ENCODE measurements at places on chromosomes 2 and 18.

- no peak for DNase-seq
Measured at GRCh38 chr2:98691303-98691702, 39.6 kb downstream of the MGAT4A start.

DNA sequence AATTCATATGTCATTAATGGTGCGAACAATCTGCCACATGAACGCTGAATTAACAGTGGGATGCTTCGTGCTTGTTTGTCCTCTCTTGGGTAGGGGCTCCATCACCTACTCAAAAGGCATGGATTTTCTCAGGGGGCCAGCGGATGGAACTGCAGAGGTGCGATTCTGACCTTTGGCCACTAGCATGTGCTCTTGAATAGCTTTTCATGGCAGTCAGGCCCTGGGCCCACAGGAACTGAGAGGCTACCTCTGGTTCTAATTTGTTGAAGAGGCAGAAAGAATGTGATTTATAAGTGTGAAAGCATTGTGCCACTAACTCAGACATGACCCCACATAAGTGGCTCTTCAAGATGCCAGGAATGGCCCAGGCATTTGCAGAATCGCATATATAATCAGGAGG, 283.2 kb downstream of the INSIG2 start:
- DNase-seq = no peak

DNA sequence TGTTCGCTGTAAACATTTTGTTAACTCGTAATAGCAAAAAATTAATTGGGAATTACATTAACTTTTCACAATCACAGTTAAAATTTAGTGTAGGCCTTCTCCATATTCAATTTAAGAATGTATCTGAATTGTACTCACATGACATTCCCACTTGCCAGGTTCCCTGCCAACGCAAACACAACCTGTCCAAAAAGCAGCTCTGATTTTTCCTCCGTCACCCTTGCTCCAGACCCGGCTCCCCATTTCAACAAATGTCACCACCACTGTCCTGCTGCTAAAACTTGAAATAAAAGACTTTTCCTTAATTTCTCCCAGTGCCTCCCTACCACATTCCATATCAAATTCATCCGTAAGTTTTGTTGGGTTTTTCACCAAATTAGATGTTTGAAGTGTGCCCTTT, 120.3 kb downstream of the PIEZO2 start:
- no peak for DNase-seq

DNA sequence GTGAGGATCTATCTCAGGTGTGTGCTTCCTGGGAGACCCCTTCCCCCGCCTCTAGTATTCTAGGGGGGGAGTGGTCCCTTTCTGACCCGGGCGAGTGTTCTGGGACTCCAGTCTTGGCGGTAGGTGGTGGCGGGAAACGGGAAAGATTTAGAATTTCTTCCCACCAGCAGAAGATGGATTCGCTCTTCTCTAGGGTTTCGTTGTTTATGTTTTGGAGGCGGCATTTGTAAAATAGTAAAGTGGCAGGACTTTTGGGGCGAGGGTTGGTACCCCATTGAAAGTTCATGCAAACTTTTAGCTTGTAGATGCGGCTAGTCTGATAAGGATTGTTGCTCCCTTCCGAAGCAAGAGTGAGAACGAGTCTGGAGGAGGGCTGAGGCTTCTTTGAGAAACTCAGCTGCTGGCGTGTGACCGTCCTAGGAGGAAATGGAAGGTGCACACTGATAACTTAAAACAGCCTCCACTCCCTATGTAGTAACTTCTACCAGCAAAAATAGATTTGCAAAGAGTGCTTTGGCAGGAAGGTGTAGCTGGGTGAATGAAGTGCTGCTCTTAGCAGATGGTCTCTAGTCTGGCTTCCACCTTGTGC, 412 bp downstream of the GPD2 start:
- DNase-seq = no peak

DNA sequence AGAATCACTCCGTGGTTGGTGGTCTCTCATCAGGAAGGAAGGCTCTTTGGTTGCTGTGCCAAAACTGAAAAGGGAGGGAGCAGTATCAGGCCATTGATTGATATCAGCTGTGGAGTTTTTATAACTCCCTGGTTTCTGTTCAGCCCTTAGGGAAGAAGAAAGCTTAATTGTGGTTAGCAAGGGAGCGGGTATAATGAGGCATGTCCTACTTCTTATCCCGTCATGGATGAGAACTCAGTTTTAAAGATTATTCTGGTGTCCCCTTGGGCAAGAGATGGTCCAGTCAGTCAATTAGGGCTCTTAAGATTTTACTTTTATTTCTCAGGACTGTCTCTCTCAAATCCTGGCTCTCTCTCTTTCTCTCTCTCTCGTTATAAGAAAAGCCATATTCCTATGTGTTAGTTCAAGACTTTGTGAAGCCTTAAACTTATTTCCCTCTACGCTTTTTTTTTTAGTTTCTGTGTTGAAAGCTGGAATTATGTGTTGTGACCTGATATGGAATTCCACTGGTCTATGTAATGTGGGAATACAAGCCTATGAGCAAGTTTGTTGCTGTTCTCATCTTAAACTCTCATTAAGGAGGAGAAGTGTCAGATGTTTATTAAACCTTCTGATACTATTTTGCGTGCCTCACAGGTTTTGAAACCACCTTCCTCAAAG, 514.0 kb upstream of the CDH2 start:
- no peak for DNase-seq

DNA sequence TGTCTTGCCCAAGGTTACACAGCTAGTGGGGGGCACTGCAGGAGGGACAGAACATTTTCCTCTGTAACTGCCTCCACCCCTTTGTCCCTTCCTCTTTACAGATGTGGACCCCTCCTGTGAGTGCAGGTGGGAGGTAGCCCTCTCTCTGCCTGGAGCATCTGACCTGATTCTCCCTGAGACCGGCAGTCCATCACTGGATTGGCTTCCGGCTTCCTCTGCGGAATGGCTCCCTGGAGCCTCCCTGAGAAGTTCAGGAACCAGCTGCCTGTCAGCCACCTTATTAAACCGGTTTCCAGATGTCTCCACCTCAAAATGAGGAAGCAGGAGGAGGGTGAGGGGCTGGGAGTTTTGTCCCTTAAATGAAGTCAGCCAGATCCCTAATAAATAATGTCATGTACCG, 67.3 kb upstream of the TNP1 start:
- no peak for DNase-seq

DNA sequence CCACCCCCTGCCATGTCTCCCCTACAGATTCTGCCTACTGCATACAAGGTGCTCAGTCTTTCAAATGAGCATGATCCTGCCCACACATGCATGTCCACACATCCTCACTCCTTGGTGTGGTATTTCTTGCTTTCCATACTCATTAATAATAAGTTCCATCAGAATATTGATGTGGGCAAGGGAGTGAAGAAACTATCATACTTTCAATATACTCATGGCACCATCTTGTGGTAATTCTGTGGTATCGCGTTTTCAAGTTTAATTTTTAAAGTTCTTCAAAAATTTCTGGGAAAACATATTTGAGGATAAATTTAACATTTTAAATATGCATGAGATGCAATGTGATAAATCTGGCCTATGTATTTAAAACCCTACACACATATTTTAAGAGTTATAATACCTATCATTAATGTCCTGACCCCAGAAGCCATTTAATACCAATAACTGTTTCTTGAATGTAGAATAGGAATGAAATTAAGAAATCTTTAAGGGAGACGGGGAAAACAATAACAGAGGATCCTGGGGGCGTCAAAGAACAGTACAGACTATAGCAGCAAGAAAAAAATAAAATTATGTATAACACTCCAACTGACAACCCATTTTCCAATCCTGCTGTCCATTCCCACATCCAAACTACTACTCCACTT, 110.1 kb downstream of the ZNF385B start:
- DNase-seq = no peak

DNA sequence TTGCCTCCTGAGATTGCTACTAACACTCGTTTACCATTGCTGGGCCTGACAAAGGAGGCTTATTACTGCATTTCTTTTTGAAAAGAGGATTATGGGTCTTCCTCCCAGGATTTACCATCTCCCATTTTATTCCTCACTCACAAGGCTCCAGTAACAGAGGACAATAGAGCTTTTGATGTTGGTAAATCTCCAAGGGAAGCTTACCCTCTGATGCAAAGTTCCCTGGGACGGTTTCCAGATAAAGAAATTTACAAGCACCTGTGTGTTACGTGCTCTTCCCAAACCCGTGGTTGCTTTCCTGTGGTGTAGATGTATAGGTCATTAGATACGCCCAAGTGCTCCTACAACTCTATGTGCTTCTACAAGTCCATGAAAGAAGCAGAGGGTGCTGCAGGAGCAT, 17.1 kb downstream of the VSNL1 start:
- DNase-seq = no peak

- DNase-seq = no peak
Measured at GRCh38 chr2:134838143-134838620, at the start of gene ACMSD. TSS of gene ACMSD (plus strand) at chr2:134838616. CDS start at chr2:134838683, 67 bp downstream.

DNA sequence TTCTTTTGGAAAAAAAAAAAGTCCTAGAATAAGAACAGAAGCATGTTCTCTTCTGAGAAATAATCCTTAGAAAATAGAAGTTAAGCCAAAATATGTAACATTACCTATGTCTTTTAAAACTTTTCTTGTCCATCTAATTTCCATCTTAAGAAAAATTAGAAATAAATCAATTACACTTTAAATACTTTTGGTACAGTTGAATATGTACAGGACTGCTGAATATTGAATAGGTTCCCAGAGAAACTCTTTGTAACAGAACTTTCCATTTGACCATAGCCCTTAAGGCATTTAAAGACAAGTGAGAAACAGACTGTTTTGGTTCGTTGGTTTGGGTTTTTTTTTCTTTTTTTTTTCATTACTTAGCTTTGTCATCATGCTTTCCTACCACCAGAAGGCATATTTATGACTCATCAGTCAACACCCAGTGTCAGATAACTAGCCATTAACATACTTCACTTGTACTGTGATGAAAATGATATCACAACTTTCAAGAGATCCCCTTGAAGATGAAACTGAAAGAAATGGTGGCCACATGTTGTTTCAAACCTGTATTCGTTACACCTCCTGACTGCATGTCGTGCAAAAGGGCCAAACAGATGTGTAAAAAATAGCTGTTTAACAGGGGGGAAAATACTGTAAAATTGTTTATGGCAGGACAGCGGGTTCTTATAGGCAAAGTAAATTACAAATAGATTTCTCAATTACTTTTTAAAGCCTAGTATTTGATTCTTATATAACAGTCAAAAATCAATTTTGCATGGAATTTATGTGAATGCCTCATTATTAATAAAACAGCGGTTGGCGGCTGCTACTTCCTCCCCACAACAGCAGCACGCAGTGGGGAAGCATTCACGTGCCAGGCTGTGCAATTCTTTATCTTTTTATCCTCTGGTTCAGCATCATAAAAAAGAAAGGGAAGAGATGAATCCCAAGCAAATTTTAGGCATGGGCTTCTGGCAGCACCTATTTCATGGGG, 280.7 kb upstream of the HNRNPA3 start:
- DNase-seq = no peak

- no peak for DNase-seq
Measured at GRCh38 chr2:199806179-199806578, 44.8 kb downstream of the FTCDNL1 start.

DNA sequence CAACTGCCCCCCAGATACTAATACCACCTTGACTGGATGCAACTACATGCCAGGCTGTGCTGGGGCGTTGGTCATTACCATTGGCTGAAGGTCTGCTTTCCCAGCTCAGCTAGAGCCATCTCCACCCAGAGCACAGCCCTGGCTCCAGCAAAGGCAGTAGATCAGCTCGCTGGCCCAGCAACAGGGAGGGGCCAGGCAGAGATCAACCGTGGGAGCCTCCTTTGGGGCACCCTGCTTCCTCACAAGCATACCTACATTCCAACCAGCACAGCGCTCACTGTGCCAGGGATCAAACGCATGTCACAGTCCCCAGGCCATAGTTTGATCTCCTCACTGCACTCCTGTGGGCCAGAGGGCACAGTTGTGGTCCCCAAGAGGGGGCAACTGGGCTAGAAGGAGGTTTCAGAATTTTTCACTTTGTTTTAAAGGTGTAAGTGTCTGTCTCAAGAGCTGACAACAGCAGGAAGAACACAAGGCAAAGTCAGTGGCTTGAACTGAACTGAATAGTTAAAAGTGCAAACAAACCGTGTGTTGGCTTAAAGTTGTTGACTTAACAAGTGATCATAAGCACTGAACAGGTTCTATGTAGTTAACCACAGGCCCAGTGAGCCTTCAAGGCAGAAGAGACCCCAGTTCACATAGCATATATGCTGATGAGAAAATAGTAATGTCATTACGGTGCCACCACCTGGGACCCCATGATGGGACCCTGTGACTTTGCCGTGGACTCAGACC, 70.1 kb upstream of the BZW1 start:
- DNase-seq = no peak

DNA sequence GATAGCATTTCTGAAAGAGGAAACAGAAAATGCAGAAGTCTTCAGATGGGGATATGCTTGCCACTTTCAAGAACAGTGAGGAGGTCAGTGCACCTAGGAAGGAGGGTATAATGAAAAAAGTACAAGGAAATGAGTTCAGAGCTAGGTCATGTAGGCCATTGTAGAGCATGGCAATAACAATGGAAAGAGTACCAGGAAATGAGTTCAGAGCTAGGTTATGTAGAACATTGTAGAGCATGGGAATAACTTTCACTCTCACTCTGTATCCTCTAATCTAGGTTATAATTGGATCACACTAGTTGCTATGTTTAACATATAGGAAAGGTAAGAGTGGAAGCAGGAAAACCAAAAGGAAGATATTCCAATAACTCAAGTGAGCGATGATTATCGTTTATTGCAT, 12.3 kb downstream of the SCG2 start:
- no peak for DNase-seq

DNA sequence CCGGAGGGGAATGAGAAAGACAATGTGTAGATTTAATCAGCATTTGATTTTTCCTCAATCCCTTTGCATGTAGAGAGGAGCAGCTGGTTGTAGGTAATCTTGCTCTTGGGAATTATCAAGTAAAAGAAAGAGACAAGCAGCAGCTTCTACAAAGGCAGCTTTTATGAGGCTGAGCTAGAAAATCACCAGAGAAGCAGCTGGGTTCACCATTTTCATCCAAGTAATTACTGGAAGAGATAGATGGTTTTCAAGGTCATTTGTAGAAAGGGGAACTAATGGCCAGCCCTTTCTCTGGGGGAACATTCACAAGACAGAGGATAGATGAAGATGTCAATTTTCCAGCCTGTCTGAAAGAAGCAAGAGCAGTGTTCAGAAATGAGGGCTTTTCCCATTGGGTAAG, 113.0 kb downstream of the RND3 start:
- DNase-seq = no peak

- DNase-seq = no peak
Measured at GRCh38 chr2:19098467-19099160, 259.8 kb downstream of the OSR1 start.

DNA sequence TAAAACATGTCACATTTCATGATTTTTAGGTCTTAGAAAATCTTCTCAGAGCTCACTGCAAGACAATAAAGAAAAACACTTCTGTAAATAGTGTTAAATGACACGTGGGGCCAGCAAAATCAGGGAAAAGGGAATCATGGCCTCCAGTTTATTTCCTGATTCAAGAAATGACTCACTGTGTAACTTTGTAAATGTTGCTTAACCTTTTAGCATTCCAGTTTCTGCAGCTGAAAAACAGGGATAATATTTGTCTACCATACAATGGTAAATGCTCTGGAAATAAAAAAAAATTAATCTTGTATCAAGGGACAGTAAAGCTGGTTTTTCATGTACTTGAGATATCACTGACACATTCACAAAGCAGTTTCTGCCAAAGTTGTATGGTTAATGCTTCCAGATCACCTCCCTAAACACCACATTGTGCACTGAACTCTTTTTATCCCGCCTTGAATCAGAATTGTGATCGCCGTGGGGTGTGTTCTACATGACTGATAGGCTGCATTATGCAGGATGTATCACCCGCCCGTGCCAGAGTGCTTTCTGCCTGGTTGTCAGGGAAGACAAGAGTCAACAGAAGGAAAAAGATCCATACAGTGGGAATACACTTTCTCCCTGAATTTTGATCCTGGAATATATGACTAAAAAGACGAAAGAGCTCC, 238.8 kb downstream of the IKZF2 start:
- DNase-seq = no peak

- DNase-seq = no peak
Measured at GRCh38 chr18:73896685-73897084, 250.9 kb downstream of the FBXO15 start.
